ENCODE measurements at places on chromosomes 12 and 14. TPM values are rescaled to one million over a fixed set of nuclear protein-coding genes. Genes with fewer than 3 reads are reported as not detected.

GRCh38 chr12:103558879-103559278 lies 28.2 kb upstream of the STAB2 start:
- no peak for DNase-seq

DNA sequence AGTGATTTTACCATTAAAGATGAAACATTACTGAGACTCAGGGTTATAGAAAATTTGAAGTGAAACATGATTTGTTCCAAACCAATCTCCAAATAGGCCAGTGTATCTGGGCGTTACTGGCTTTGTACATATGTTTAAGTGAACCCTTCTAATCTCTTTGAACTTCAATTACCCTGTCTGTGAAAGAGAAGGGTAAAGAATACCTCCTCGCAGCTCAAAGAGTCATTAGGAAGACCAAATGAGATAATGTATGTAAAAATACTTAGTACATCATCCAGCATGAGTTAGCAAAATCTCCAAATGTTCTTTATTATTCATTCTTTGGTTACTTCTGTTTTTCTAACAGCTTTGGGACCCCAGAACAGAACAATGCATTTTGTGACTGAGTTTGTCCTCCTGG lies at the start of gene OR11H6:
TSS of gene OR11H6 (plus strand) at position 301 of the 400 bp plus-strand sequence. CDS start at position 301, 0 bp downstream.
- no peak for DNase-seq

- no peak for DNase-seq
Observed at GRCh38 chr12:39443929-39444209, 949 bp upstream of the KIF21A start.

The INSM2 gene
- total RNA-seq = not detected

DNA sequence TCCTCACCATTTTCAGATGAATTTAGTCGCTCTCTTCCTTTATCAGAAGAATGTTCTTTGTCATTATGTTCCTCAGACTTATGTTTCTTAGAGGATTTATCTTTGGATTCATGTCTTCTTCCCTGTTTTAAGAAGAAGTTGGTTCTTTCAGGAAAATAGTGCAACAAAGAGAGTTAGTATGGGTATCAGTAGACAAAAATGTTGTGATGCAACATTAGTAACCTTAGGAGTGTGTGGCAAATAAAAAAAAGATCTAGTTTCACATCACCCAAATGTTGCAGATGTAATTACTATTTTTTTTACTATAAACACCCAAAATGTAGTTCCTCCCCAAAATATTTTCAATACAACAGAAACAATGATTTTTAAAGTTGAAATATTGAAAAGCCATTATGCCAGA lies 7.8 kb downstream of the RSRC2 start:
- DNase-seq = no peak

- no peak for DNase-seq
Observed at GRCh38 chr12:120134307-120134980, 17.9 kb upstream of the RAB35 start.

The REM2 gene
- total RNA-seq = 0.41 TPM

GRCh38 chr12:89453121-89453978 lies 71.2 kb downstream of the GALNT4 start:
- DNase-seq = no peak

- no peak for DNase-seq
Observed at GRCh38 chr14:68377459-68377858, 415.4 kb downstream of the ZFP36L1 start.

The RNFT2 gene
- 2.6 TPM for total RNA-seq

The SLC38A6 gene
- total RNA-seq = 24.3 TPM

DNA sequence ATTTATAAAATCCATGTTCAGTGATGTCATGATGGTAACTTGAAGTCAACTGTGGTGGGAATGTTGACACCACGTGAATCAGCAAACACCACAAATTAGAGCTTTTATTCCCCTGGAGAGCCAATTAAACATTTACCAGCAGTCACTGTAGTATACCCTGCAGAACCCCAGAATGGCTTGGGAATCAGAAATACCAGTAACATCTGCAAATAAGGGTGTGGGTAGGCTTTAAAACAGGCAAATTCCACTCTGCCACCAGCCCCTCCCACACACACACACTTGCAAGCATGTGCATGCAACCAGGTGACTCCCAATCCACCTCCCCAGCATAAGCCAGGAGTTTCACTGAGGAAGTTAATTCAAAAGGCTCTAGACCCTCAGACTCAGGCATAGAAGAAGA lies 63.6 kb upstream of the TMEM263 start:
- DNase-seq = no peak

- DNase-seq = no peak
Observed at GRCh38 chr12:58184212-58184611, 242.8 kb downstream of the ATP23 start.

- DNase-seq = no peak
Observed at GRCh38 chr12:95073698-95074520, 491 bp upstream of the NR2C1 start.

GRCh38 chr12:65355461-65355860 lies 77.0 kb downstream of the MSRB3 start:
- no peak for DNase-seq

- DNase-seq = no peak
Observed at GRCh38 chr12:67280088-67280487, 10.9 kb downstream of the CAND1 start.

GRCh38 chr12:22321638-22322037 lies 12.9 kb downstream of the ST8SIA1 start:
- DNase-seq = no peak

The IFI27L2 gene
- 32.4 TPM for total RNA-seq

- DNase-seq = peak; percentile 77
Observed at GRCh38 chr14:71932229-71932981, at the start of gene RGS6. Gene RGS6 (plus strand): TSS chr14:71932429.

- DNase-seq = no peak
Observed at GRCh38 chr12:96361074-96361473, 39.2 kb downstream of the CDK17 start.

The DNAI7 gene
- 0.49 TPM for total RNA-seq

- DNase-seq = no peak
Observed at GRCh38 chr12:92055877-92056276, 89.8 kb downstream of the BTG1 start.

DNA sequence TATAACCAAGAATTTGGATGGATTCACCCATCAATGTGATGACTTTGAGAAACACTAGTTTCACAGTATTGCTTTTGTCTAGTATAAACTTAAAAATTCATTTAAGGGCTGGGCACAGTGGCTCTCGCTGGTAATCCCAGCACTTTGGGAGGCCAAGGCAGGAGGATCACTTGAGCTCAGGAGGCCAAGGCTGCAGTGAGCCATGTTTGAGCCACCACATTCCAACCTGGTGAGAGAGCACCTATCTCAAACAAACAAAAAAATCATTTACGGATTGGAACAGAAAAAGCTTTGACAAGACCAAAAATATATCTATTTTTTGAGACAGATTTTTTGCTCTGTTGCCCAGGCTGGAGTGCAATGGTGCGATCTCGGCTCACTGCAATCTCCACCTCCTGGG lies 27.5 kb downstream of the GNS start:
- no peak for DNase-seq

- no peak for DNase-seq
Observed at GRCh38 chr14:64234877-64235651, 59.1 kb downstream of the ESR2 start.

The TAS2R31 gene
- total RNA-seq = 3.0 TPM

The KRT75 gene
- not detected for total RNA-seq

The GSKIP gene
- total RNA-seq = 13.9 TPM

- no peak for DNase-seq
Observed at GRCh38 chr12:88188180-88188579, 46.1 kb downstream of the TMTC3 start.

GRCh38 chr14:91388551-91388975 lies 29.1 kb downstream of the CCDC88C start:
- DNase-seq = no peak

- no peak for DNase-seq
Observed at GRCh38 chr12:72214163-72214562, 58.0 kb upstream of the TRHDE start.

The OR6C2 gene
- total RNA-seq = not detected

The GPR65 gene
- 7.7 TPM for total RNA-seq

DNA sequence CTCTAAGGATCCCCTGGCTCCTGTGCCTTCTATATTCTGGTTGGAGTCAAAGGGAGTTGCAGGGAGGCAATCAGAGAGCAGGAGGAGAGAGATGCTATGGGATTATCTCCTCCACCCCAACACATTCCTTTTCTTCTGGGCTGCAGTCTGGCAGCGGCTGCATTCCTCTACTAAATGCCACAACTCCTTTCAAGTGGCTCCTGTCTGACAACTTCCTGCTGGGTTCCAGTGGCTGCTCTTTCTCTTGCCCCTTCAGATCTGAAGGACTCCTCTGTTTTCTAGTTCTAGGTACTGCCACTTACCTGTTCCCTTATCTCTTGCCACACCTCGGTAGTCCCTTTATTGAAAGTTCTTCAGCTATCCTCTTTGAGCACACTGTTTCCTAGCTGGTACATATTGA lies 425.0 kb downstream of the SNAPC1 start:
- no peak for DNase-seq

GRCh38 chr14:60051721-60052221 lies 40.0 kb upstream of the PCNX4 start:
- no peak for DNase-seq

The TNFAIP2 gene
- 158 TPM for total RNA-seq

- no peak for DNase-seq
Observed at GRCh38 chr14:24361326-24361725, 6.7 kb upstream of the NFATC4 start.

- no peak for DNase-seq
Observed at GRCh38 chr12:91937706-91938105, 207.9 kb downstream of the BTG1 start.

DNA sequence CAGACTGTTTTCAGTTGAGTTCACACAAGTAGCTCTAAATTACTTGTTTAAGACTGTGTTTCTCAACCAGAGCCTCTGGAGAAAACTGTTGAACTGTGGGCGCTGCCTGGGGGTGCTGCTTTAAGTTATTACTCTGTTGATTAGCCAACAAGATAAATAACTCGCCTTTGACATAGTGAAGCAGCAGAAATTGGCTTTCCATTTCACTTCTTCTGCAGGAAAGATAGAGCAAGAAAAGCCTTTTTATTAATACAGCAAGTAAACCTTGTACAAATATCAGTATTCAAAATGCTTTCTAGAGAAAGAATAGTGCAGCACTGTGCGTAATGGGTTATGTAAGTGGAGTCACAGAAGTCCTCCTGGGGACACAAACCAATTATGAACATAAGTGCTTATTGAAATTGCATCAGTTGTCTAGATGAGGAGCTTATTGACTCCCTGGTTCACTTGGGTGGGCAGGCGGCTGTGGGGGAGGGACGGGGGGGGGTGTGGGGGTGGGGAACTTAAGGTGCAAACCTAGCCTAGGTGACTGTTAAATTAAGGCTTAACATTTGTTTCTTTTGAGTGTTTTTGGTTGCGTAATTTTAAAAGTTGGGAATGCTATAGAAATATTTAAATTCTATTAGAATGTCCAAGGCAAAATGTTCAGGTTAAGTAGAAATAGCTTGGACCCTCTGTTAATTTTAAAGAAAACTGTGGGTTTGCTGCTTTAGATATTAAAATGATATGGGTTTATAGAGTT lies 6.3 kb downstream of the FRS2 start:
- no peak for DNase-seq

- DNase-seq = no peak
Observed at GRCh38 chr12:68510397-68510796, 100.3 kb upstream of the RAP1B start.

The CD163L1 gene
- 6.1 TPM for total RNA-seq

- no peak for DNase-seq
Observed at GRCh38 chr12:39095636-39096330, 190.4 kb upstream of the CPNE8 start.

- DNase-seq = no peak
Observed at GRCh38 chr12:69447892-69448291, 22.3 kb upstream of the FRS2 start.

- DNase-seq = no peak
Observed at GRCh38 chr12:27083861-27084394, 1.6 kb upstream of the C12orf71 start.

GRCh38 chr12:106058256-106059182 lies 80.2 kb downstream of the NUAK1 start:
- no peak for DNase-seq

- DNase-seq = no peak
Observed at GRCh38 chr14:78921856-78922255, 751.7 kb downstream of the NRXN3 start.

The CYP46A1 gene
- total RNA-seq = 1.3 TPM

DNA sequence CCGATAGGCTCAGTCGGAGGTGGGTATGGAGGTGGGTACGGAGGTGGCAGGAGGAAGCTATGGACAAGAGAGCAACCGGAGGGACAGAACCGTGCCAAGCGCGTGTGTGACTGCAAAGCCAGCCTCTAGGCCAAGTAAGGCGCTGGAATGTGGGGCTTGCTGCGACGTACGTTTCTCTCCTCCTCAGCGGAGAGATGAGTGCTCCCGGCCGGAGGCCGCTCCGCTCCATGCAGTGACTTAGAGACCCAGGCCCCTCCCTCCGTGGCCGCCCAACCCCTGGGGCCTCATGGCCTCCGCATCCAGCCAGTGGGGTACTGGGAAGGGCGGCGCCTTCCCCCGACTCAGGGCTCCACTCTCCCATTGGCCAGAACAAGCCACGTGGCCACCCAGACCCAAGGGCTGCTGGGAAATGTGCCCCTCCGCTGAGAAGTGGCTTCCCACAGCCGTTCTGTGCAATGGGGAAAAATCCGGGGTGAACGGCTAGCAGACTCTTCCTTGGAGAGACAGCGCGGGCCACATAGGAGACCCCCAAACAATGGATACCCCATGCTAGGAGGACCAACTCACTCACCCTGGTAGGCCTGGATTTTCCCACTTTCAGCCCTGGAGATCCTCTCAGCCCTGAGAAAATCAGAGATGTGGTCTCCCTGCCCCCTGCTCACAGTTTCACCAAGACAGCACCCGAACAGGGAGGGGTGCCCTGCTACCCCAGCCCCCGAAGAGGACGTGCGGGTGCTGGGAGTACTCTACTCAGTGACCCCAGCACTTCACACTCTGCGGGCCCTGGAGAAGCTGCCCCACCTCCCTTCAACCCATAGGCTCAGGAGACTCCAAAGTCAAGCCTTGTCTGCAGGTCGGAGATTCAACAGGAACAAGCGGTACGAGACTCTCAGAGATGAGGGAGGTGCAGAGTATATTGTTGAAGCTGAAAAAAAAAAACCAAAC lies 66.7 kb downstream of the RIMBP2 start:
- no peak for DNase-seq

DNA sequence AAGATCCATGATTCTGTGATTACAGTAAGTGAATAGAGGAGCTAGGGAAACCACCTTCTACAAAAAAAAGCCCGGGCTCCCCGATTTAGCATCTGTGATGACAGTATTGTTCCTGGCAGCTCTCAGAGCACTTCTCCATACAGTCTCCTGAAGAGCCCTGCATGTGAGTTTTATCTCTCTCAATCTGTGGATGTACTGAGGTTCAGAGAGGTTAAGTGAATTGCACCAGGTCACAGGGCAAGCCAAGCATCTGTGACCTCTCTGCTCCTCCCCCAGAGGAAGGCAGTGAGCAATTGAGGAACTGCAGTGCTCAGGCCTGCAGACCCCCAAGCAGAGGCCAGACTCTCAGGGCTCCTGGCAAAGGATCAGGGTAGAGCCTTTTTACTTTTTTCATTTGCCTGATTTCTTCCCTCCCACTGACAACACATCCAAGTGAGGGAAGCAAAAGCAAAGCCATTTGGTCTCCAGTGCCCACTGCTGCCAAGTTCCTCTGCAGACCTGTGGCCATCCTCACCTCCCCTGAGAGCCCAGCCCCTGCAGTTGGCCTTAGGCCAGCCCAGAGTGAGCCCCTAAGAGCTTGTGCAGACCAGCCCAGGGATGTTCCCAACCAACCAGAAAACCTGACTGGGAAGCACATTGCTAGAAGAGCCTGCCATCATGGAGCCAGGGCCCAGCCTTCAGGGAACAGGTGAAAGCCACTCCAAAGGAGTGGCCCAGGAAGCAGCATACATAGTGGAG lies 47.6 kb upstream of the PNMA1 start:
- DNase-seq = no peak

Measured in upper lobe of right lung (tissue), 1 donor.